Mesenchymal stem cell (in vitro differentiated cells and primary cell): ENCODE measurements at places on chromosomes 11 and 22.

GRCh38 chr11:13487661-13488030 is 8.2 kb downstream of the PTH start:
- peaks cover 4% of the 10 kb centered on the region for H3K27me3 ChIP-seq
- peaks cover 3% of the 10 kb centered on the region for H3K4me1 ChIP-seq
- DNase-seq: peak; percentile 6
- H3K4me3 ChIP-seq: peak overlapping the region; percentile 41
- H3K36me3 ChIP-seq: no peaks in the 10 kb centered on the region

GRCh38 chr22:36328635-36329253 is 59.0 kb downstream of the MYH9 start:
- H3K36me3 ChIP-seq: peaks cover 62% of the 10 kb centered on the region
- H3K27ac ChIP-seq: peak overlapping the region; percentile 99
- peak; percentile 97 for DNase-seq

GRCh38 chr11:2151500-2152257 is 9.3 kb downstream of the INS start:
- no peaks in the 10 kb centered on the region for H3K36me3 ChIP-seq
- peaks cover 20% of the 10 kb centered on the region for H3K4me1 ChIP-seq
- no peak overlapping the region for H3K27ac ChIP-seq
- DNase-seq: peak; percentile 70
- H3K4me3 ChIP-seq: no peak overlapping the region

DNA sequence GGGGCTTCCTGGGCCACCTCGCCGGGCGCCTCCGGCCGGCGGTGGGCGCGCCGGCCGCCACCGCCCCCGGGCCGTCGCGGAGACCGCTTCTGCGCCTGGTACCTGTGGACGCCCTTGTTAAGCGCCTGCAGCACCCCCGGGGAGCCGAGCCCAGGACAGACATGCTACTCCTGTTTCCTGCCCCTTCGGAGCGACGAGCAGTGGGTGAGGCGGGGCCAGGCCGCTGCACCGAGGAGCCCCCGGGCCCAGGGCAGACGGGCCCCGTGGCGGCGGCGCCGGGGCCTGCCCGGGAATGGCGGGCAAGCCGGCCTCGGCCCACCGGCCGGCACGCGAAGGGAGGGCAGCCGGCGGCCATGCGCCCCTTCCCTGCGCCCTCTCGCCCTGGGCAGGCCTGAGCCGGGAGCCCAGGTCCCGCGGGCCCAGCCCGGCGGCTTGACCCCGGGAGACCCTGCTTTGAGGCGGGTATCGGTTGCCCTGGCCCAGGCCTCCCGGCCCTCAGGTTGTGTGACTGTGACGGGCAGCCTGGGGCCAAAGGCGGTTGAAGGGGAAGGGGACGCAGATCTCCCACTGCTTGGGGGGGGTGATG is 789 bp upstream of the KDM2A start:
- no peaks in the 10 kb centered on the region for H3K27me3 ChIP-seq
- H3K27ac ChIP-seq: peak overlapping the region; percentile 82
- no peak for DNase-seq

DNA sequence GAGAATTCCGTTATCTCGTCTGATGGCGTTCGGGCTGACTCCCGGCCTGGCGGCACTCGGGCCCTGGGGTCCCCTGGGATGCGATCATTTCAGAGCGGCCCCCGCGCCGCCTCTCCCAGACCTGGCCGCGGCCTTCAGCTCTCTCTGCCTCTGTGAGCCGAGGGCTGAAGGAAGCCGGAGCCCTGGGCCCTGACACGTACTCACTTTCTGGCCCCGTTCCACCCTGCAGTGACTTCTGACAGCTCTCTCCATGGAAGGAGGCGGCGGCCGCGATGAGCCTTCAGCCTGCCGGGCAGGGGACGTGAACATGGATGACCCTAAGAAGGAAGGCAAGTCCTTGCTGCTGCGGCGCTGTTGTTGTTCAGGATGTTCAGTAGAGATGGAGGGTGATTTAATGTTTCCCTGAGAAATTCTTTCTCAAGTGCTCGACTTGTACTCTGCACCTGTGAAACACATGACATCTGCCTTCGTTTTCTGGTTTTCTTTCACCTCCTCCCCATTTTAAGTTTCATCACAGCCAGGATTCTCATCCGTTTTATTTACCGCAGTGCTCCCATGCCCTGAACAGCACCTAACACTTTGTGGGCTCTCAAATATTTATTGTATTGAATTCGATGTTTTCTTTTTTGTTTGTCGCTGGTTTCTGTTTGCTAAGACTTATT is 612 bp downstream of the GTSE1 start:
- no peak overlapping the region for H3K27ac ChIP-seq
- peaks cover 19% of the 10 kb centered on the region for H3K36me3 ChIP-seq
- peak; percentile 49 for DNase-seq
- peaks cover 17% of the 10 kb centered on the region for H3K4me1 ChIP-seq
- no peaks in the 10 kb centered on the region for H3K27me3 ChIP-seq
- peak overlapping the region; percentile 80 for H3K4me3 ChIP-seq

GRCh38 chr11:64298966-64299846 is 952 bp upstream of the CATSPERZ start:
- H3K4me3 ChIP-seq: peak overlapping the region; percentile 67
- H3K27ac ChIP-seq: no peak overlapping the region
- no peaks in the 10 kb centered on the region for H3K36me3 ChIP-seq

GRCh38 chr11:130211781-130212401 is 52.3 kb downstream of the ST14 start:
- H3K4me1 ChIP-seq: peaks cover 3% of the 10 kb centered on the region
- no peak overlapping the region for H3K4me3 ChIP-seq
- no peaks in the 10 kb centered on the region for H3K36me3 ChIP-seq
- H3K27ac ChIP-seq: no peak overlapping the region

DNA sequence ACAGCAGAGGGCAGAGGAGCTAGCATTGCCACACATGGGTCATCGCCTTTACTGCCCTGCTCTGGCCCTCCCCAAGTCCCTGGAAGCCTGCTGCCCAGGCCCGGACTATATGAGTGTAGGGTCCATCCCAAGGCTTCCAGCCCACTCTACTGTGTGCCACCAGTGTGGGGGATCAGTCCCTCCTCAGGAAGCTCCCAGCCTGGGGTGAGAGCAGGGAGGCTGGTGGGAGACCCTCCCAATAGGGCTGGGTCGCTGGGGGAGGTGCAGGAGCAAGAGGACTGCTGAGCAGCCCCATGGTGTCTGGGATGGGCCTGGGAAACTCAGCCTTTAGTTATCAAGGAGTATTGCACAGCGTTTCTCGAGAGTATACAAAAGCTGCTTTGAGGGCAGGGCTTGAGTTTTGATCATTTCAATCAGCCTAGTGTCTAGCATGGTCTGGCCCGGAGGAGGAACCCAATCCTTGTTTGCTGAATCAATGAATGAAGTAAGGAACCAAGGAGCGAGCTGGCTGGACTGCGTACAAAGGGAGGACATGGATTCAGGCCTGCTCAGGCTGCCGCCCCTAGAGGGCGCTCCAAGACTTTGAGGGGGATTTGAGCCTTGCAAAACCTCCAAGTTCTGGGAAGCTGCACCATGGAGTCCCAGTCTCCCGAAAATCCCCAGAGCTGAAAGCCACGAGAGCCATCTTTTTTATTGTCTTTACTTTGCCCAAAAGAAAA is 89.0 kb upstream of the PARVA start:
- peak; percentile 94 for DNase-seq
- no peaks in the 10 kb centered on the region for H3K27me3 ChIP-seq
- H3K27ac ChIP-seq: peak overlapping the region; percentile 99
- peak overlapping the region; percentile 72 for H3K4me3 ChIP-seq

- peak overlapping the region; percentile 27 for H3K27ac ChIP-seq
- H3K27me3 ChIP-seq: peaks cover 64% of the 10 kb centered on the region
- peaks cover 42% of the 10 kb centered on the region for H3K4me1 ChIP-seq
- no peak for DNase-seq
Measured at GRCh38 chr11:561148-562003, 606 bp downstream of the RASSF7 start.

DNA sequence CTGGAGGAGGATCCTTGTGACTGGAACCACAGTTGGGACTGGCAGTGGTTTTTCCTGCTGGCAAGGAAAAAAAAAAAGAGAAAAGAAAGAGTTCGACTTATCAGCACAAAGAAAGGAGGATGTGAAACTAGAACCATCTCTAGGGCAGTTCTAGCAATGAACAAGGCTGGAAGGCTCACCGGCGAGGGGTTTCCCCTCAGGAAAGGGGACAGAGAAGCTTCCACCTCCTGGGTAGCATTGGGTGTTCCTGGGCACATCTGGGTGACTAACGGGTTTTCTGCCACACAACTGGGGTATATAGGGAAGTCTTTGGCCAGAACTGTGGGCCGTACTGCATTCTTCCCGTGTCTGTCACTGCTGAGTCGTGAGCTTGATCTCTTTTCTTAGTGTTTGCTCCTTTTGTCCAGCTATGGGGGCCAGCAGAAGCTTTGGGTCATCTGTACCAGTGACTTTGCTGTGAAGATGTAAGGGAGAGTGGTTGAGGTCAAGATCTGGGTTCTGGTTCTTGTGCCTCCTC is 109.4 kb upstream of the OR4B1 start:
- no peaks in the 10 kb centered on the region for H3K27me3 ChIP-seq
- no peak overlapping the region for H3K4me3 ChIP-seq
- no peaks in the 10 kb centered on the region for H3K36me3 ChIP-seq
- peak; percentile 56 for DNase-seq
- H3K27ac ChIP-seq: peak overlapping the region; percentile 9

- H3K36me3 ChIP-seq: no peaks in the 10 kb centered on the region
- no peak overlapping the region for H3K27ac ChIP-seq
- H3K4me1 ChIP-seq: peaks cover 9% of the 10 kb centered on the region
- no peak overlapping the region for H3K4me3 ChIP-seq
- peaks cover 67% of the 10 kb centered on the region for H3K27me3 ChIP-seq
Measured at GRCh38 chr11:77038029-77038824, 4.0 kb downstream of the B3GNT6 start.

- no peaks in the 10 kb centered on the region for H3K36me3 ChIP-seq
- H3K4me1 ChIP-seq: peaks cover 33% of the 10 kb centered on the region
- H3K4me3 ChIP-seq: no peak overlapping the region
- peak overlapping the region; percentile 90 for H3K27ac ChIP-seq
Measured at GRCh38 chr22:27240298-27241075, 561.1 kb downstream of the MN1 start.

- H3K4me3 ChIP-seq: no peak overlapping the region
- DNase-seq: no peak
- H3K4me1 ChIP-seq: no peaks in the 10 kb centered on the region
Measured at GRCh38 chr11:116928102-116928777, 90.8 kb upstream of the APOA1 start.

DNA sequence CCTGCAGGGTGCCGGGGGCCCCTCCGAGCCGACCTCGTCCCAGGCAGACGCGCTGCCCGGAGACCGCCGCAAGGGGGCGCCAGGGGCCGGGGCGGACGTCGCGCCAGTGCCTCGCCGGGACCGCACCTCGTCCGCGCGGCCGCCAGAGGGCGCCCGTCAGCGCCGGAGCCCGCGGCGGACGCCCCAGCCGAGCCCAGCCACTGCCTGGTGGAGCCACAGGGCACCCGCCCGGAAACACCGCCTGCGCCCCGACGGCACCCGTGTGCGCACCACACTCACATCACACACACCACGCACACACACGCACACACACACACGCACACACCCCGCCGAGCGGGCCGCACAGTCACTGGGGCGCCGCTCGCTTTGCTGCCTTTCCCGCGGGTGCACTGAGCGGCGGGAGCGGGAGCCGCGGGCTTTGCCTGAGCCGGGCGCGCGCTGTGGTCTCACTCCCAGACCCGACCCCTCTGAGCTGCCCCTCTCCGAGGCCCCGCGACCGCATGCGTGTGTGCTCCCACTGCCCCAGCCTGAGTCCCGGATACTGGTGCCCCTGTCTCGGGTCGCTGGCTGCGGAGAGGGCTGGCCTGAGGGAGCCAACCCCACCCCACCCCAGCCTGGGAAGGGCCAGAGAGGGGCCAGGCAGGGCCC is 449.3 kb downstream of the OPCML start:
- H3K4me1 ChIP-seq: peaks cover 9% of the 10 kb centered on the region
- no peaks in the 10 kb centered on the region for H3K36me3 ChIP-seq
- peak overlapping the region; percentile 45 for H3K4me3 ChIP-seq
- DNase-seq: peak; percentile 31
- peaks cover 80% of the 10 kb centered on the region for H3K27me3 ChIP-seq

GRCh38 chr11:65692367-65692766 is 19.7 kb upstream of the KAT5 start:
- H3K36me3 ChIP-seq: no peaks in the 10 kb centered on the region
- H3K27ac ChIP-seq: no peak overlapping the region
- peaks cover 16% of the 10 kb centered on the region for H3K27me3 ChIP-seq
- H3K4me1 ChIP-seq: no peaks in the 10 kb centered on the region
- no peak overlapping the region for H3K4me3 ChIP-seq
- no peak for DNase-seq
